ENCODE measurements at places on chromosomes 12 and 14.

- no peak for DNase-seq
Measured at GRCh38 chr12:88417531-88417930, 162.7 kb downstream of the KITLG start.

GRCh38 chr14:104081261-104081835, 4.2 kb upstream of the ASPG start:
- DNase-seq, result no peak

DNA sequence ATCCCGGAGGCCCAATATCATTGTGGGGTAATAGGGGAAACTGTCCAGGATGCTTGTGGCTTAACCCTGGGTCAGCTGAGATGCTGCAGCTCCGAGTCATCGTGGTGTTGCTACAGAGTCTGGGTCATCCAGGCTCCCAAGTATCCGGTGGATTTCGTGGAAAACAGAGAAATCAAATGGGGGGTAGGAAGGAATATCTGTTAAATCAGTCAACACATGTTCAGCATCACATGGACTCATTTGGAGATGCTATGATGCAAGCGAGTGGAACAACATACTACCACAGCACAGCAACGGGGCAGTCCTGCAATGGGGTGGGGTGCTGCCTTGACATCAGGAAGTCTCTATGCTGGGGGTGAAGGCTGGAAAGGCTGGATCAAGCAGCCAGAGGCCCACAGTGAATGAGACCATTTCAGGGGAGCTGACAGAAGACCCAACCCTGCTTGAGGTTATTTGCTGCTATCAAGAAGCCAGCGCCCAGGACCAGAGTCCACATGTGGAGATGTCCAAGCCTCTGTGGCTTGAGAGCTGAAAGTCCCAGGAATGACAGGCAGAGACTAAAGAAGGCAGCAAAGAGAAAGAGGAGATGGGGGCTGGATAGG, 22.9 kb downstream of the VDR start:
- DNase-seq, result no peak

DNA sequence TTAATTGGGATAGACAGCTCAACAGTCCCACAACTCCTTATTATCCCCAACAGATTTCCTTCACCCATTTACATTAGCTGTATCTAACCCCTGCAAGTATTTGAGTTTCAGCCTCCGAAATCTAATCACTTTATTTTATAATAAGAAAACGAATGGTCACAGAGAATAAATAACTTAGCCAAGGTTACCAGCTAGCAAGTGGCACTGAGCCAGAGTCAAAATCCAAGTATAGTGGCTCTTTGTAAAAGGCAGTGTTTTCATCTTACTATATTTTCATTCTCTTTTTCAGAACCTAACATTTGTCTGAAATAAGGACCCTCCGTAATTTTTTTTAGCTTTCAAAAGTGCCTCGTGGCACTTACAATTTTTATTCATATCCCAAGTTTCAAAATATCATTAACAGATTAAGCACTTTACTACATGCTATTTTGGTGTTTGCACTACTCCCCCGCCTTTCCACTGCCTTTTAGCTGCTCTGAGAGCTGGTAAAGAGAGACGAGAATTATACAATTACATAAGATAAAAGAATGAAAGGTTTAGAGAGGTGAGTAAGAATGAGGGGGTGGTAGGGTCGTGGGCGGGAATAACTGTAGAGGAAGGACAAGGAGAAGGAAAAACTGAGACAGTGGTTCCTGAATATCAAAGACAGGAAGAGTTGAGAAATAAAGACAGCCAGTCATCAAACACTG, 3.7 kb upstream of the USP15 start:
- DNase-seq, result no peak

GRCh38 chr14:61575551-61576150, 119.7 kb upstream of the HIF1A start:
- no peak for DNase-seq

GRCh38 chr12:86659985-86660384, 403.8 kb upstream of the MGAT4C start:
- DNase-seq, result no peak

GRCh38 chr14:101761881-101762529, 496 bp downstream of the PPP2R5C start:
- DNase-seq, result no peak

GRCh38 chr12:111173391-111173790, 195.5 kb downstream of the PHETA1 start:
- no peak for DNase-seq

DNA sequence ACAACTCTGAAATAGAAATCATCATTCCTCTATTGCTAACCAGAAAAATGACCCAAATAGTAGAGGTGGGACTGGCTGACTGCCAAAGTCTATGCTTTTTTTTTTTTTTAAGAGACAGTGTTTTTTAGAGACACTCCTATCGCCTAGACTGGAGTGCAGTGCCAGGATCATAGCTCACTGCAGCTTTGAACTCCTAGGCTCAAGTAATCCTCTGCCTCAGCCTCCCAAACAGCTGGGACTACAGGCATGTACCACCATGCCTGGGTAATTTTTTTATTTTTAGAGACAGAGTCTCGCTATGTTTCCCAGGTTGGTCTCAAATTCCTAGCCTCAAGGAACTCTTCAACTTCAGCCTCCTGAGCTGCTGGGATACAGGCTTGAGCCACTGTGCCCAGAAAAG, 19.2 kb downstream of the NR2C1 start:
- DNase-seq, result no peak

GRCh38 chr14:97978341-97978740, 1181.2 kb downstream of the VRK1 start:
- DNase-seq, result peak; percentile 93

- no peak for DNase-seq
Measured at GRCh38 chr14:23122086-23122485, 3.0 kb upstream of the CEBPE start.

DNA sequence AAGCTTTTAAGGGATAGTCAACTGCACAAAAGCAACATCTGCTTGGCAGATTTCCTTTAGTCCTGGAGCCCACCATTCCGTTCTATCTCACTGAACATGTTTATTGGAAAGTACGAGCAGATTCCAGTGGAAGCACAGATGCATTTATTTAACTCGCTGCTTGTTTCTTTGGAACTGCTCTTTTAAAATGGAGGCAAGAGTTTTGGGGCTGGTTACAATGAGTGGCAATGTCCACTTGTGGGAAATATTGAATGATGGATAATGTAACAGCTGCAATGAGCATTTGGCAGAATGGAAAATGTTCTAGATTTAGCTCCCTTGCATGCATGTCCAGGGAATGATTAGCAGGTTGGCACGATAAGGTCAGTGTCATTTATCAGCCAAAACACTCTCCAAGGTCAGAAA, 163.0 kb downstream of the ATP23 start:
- DNase-seq, result no peak

DNA sequence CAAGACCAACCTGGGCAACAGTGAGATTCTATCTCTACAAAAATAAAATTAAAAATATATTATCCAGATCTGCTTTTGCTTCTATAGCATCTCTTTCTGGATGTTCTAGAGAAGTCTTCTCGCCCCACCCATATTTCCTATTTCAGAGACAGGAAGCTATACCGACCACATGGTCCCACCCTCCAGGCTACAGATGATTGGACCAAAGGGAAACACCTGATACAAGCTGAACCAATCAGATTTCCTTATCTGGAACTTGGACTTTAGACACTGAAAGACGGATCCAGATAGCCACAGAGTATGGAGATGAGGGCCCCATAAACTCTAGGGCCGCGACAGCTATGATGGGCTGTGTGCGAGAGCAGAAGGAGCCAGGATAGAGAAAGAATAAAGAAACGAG, 48.7 kb downstream of the CCDC60 start:
- no peak for DNase-seq

GRCh38 chr12:19932413-19932812, 435.9 kb upstream of the PDE3A start:
- no peak for DNase-seq

DNA sequence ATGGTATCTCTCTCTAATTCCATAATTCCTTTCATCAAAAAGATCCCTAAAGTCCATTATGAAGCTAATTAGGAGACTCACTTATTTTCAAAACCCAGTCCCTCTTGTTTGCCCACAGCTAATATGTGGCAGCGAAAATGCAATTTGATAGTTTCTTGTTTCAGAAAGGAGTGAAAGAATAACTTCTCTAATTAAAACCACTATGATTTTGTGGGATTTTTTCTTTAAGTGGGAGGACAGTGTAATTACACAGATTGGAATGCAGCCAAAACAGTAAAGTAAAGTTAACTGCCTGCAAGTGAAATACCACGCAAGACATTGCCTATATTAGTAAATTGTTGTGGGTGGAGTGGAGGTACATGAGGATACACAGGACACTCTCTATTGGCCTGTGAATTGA, 50.0 kb downstream of the PTPRO start:
- no peak for DNase-seq

DNA sequence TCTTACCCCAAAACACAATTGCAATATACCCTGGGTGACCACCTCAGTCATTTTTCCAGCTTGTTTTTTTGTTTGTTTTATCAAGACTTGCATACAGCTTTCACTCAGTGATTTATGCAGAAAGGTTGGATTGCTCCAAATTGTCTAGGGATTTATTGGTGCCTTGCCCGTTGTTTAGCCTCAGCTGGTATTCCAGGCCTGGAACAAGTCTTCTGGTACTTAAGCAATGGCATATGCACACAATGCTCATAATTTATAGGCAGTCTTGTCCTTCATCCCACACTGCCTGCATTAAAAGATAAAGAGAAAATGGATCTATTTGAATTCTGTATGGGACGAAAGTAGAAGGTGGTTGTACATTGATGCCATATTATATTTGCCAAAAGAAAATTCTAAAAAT, 392.5 kb downstream of the ADAMTS20 start:
- no peak for DNase-seq

- DNase-seq, result peak; percentile 96
Measured at GRCh38 chr14:77076113-77076631, 21.9 kb upstream of the CIPC start.

GRCh38 chr14:72063761-72064282, 131.6 kb downstream of the RGS6 start:
- DNase-seq, result no peak

GRCh38 chr14:77220246-77221017, 38.8 kb downstream of the TMEM63C start:
- DNase-seq, result no peak

GRCh38 chr14:103109535-103110441, 13.5 kb upstream of the TNFAIP2 start:
- DNase-seq, result no peak

GRCh38 chr12:116594325-116595038, 35.3 kb downstream of the MAP1LC3B2 start:
- peak; percentile 51 for DNase-seq

- no peak for DNase-seq
Measured at GRCh38 chr12:105724641-105725040, 394.1 kb downstream of the C12orf75 start.

DNA sequence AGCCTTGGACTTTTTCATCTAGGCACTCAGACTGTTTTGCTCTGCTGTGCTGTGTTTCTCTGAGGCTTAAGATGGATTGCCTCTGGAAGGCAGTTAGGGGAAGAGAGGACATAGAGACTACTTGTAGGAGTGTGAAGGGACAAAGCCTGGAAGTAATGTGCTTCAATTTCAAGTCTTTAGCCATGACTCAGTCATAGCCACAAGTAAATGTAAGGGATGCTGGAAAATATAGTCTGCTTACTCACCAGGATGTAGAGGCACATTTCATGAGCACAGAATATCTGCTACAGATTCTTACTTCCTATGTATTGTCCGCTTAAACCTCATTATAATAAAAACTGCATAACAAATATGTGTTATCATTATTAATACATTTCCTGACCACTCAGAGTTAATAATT, 794.3 kb upstream of the NOVA1 start:
- DNase-seq, result no peak

DNA sequence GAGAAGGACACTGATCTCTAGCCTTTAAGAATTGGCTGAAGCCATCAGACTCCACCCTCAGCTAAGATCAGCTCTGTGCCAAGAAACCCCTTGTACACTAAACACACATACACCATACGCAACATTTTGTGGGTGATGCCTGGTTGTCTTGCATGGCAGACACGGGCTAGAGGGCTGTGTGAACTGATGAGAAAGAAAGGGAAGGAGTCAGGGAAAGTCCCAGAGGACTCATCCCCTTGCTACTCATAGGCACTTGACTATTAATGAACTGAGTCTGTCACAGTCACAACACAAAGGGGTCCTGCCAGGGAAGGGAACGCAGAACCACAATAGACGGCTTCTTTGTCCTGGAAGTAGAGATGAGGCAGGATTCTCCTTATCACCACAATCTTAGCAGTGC, 80.8 kb downstream of the EMP1 start:
- DNase-seq, result no peak

DNA sequence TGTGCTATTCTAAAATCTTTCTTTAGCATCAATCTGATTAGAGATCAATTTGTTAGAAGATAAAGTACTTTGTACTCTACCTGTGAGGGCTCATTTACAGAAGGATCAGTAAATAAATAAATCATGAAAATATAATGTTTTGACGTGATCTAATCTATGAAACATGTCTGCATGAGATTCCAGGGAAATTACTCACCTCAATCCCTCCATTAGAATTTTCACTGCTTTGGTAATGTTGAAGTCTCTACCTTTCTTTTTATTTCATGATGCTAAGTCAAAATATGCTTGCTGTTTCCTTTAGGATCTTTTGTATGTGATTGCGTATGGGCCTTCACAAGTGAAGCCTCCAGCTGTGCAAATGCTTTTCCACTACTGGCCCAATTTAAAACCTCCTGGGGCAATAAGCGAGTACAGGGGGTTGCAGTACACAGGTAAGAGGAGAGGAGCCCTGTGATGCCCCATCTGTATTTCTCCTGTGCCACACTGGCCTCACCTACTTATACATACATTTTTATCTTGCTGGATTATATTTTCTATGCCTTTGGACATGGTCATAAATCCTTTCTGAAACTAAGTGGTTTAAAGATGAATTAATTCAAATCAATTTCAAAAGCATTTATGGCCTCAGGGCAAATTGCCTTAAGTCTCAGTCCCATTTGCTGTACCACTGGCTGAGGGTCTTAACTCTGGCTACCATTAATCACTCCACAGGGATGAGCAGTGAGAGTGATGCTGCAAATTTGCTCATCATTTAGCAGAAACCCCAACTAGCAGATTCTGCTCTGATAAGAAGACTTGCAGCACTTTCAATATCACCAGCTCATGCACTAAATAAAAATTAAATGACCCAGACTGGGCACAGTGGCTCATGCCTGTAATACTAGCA, 66.4 kb downstream of the UNC79 start:
- no peak for DNase-seq

Data from lower leg skin (tissue), 4 donors.